ENCODE measurements at places on chromosomes 11 and 22.

DNA sequence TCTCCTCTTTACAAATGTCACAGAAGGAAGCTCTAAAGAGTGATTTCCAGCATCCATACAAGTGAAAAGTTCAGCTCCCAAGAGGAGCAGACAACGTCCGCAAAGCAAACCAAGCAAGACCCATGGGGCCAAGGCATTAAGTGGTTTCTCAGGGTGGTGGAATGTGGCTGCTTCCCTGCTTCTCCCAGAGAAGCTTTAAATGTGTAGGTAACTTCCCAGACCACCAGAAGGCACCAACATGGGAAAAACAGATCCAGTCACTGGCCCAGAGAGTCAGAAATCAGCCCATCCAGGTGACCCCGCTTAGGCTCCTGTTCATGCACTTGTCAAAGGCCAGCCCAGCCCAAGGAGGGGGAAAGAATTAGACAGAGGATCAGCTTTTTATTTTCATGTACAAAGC is 13.3 kb upstream of the PHF21A start:
- no peak for DNase-seq

DNA sequence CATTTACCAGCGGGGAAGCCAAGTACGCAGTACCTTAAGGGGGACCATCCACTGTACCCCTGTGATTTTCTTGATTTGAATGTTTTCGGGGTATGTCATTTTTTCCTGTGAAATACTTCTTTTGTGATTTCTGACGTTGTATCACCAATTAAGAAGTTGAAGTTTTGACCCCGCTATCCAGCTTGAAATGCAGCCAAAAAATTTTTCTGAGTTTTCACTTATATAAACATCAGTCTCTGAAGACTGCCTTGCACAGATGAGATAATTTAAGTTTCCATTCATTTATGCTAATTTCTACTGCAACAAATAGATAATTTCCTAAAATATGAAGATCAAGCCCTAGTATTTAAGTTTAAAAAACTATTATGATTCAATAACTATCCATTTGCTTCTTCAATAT is 20.0 kb downstream of the CTSC start:
- DNase-seq: no peak

DNA sequence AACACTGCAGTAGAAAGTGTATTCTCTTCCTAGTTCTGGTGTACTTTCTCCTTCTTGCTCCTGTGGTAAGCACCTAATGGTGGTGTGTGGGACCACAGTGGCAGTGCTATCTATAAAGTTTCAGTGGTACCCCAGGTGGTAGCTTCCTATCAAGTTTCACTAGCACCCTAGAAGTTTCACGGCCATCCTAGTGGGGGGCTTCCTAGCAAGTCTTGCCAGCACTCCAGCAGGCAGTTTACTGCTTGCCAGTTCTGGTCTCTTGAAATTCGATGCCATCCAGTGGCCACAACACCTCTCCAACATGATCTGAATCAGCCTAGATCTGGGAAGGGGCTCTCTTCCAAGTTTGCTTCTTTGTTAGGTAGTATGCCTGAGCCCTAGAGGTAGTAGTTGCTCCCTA is 229.6 kb downstream of the SWAP70 start:
- DNase-seq: no peak

DNA sequence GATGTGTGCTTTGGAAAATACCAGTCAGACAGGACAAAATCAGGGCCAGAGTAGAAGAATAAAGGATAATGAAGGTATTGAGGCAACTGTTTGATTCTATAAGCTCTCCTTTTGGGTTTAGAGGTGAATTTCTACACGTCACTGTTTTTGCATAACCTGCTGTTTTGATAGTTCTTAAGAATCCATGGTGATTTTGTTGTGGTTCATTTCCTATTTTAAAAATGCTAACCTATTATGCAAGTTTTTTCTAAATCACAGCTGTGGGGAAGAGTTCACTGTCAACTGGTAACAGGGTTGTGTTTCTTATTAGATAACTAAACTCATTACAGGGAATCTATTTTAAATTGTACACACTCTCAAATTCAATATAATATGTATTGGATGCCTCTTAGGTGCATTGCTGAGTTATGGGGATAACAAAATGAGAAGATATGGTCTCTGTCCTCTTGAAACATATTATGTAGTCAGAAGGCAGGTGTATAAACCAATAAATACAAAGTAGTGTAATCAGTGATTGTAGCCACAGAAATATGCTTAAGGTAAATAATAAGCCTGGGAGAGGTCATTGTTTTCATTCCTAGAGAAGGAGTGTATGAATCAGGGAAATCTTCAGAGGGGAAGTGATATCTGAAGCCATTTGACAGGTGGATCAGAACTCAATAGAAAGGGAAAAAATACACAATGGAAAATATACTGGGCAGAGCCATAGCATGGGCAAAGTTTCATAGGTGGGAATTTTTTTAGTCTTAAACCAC is 192.5 kb downstream of the FAT3 start:
- DNase-seq: no peak

GRCh38 chr11:65896034-65896999 is 3.9 kb downstream of the FOSL1 start:
- no peak for DNase-seq

All from activated T-helper 9 cell treated with anti-CD3 and anti-CD28 coated beads, Interleukin-2, amount 50 U/mL, for 16 hours (primary cell).